Caudate nucleus (tissue), 63 donors: ENCODE measurements at places on chromosomes 3 and 15.

GRCh38 chr3:71893702-71894479, 108.9 kb upstream of the PROK2 start:
- no peak for DNase-seq

DNA sequence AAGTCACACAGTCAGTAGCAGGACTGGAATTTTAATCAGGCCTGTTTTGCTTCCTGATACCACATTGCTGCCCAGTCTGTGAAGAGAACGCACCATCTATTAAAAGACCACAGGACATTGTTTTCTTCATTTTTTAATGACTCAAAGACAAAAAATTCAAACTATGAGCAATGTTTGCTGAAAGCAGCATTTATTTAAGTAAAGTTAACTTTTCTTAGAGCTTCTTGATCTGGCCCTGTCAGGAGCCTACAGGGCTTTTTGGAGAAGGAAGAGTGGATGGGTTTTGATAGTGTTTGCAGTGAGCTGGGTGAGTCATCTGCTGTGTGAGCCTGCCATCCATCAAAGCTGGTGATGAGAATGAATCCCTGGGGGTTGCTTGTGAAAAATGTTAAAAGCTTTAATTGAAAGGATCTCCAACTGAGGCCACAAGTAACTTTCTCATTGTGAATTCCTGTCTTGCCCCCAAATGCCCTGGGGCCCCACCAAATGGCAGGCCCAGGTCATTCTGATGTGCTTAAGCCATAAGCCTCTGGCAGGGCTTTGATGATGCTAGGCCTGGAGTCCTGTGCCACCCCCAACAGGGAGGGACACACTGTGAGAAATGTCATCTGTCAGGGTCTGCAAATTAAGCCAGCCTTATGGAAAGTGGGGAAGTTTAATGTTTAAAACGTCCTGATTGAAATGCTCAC, 136.2 kb upstream of the PFN2 start:
- DNase-seq, result no peak

DNA sequence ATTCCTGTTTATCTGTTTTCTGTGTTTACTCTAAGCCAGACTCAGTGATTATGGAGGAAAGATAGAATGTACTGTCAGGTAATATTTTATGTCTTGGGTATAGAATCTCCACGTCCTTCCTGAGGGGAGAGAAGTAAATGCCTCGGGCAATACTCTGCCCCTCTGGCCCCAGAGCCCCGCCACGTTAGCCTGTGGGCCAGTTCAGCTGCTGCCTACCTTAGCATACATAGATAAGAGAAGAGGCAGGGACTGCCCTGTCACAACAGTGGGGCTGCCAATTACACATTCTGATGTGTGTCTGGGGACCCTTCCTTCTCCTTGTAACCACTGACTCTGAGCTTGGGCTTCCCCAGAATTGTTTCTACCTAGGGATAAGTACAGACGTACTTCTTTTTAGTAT, 347.7 kb upstream of the ATP11B start:
- no peak for DNase-seq

DNA sequence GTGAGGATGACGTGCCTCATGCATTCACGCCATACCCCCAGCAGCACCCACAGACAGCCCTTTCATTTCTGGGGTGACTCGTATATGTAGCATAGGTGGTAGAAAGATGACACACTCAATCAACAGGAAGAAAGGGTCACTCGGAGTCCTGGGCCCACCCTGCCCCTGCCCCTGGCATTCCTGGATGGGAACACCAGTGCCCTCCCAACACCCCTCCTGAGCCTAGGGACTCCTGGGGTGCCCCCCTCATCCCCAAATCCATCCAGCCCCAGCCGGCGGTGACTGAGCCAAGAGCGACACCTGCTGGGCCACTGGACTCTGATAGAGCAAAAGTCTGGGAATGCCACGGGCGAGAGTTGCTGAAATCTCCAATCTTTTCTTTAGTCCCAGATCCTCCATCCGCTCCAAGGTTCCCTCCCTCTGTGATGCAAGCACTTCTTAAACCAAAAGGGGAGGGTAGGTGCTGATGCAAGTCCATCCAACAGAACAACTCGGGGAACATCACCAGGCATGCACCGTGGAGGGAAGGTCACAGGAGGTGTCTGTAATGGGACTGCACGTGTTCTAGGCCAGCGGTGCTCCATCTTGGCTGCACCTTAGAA, 31.1 kb downstream of the ACAN start:
- peak; percentile 26 for DNase-seq

GRCh38 chr3:117735481-117736101, 1026.0 kb downstream of the TUSC7 start:
- DNase-seq, result no peak

DNA sequence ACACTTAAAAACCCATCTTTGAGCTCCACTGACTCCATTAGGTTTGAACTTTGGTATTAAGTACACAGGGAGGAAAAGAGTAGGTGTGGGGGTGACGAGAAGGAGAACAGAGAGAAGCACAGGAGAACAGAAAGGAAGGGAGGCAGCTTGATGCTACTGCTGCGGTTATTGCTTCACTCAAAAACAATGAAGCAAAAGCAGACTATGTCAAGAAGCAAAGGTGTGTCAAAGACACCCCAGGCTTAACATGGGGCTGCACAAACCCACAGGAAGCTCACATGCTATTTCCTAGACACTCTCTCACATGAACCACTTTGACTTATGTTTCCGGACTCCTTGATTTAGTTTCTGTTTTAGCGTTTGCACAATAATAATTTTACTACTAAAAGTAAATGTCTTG, 961.0 kb upstream of the CFAP20DC start:
- no peak for DNase-seq

GRCh38 chr3:87090631-87091030, 99.7 kb upstream of the VGLL3 start:
- no peak for DNase-seq

DNA sequence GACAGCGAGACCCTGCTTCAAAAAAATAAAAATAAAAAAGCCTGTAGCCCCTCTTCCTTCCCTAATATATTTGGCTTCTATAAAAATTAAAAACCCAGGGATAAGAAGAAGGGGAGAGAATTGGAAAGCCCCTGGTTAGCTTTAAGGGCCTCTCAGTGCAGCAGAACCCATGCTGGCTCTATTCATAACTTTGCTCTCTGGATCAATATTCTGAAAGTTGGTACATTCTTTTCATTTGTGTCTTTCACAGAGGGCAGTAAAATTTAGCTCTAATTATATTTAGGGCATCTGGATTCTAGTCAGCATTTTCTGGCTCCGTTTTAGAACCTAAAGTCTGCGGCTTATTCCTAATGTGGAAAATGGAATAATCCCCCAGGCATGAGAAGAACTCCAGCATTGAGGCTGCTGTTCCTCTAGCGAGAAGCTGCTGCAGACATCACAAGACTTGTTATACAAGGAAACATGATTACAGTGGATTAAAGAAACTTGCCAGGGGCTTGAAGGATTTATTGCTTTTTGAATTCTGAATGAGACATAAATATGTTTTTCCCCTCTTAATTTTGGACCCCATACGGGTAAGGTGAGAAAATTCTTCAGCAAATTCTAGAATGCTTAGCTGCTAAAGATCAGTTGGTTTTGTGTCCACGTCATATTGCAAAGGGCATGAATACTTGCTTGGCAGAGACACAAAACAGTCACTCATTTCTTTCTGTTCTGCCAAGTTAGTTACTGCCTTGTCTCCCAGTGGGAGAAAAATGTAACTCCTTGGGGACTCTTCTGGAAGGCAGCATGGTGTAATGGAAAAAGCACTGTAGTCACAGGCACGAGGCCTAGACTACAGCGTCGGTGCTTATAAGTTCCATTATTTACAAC, 177.7 kb downstream of the VGLL4 start:
- no peak for DNase-seq

DNA sequence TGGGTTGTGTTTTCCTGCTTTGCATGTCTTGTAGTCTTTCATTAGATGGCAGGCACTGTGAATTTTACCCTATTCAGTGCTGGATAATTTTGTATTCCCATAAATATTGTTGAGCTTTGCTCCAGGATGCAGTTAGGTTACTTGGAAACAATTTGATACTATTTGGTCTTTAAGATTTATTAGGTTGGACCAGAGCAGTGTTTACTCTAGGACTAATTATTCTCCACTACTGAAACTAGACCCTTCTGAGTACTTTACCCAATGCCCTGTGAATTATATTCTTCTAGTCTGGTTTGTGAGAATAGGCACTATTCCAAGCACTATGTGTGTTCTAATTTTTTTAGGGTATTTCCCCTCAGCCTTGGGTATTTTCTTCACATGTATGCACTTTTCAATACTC, 37.8 kb upstream of the TASOR start:
- DNase-seq, result no peak

GRCh38 chr3:129228891-129229585, 20.4 kb upstream of the COPG1 start:
- no peak for DNase-seq

DNA sequence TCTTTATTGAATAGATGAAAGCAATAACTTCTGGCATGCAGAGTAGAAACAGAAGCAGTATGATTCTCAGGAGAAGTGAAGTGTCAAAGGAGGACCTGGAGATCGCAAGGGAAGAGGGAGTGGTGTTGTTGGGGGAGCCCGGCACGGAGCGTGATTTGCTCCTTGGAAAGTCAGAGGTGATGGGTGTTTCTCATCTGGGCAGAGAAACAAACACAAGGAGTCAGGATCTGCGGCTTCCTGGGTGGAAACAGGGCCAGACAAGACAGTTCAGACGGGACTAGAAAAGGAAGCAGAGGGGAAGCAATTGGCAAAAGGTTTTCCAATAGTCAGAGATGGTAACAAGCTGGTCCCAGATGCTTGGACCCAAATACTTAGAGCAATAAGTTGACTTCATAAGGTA, 34.4 kb upstream of the CCDC80 start:
- DNase-seq, result no peak

GRCh38 chr3:109922856-109923255, 585.5 kb upstream of the DPPA4 start:
- DNase-seq, result no peak

- no peak for DNase-seq
These were observed 22.3 kb upstream of the LINGO1 start for GRCh38 chr15:77654975-77655374.

DNA sequence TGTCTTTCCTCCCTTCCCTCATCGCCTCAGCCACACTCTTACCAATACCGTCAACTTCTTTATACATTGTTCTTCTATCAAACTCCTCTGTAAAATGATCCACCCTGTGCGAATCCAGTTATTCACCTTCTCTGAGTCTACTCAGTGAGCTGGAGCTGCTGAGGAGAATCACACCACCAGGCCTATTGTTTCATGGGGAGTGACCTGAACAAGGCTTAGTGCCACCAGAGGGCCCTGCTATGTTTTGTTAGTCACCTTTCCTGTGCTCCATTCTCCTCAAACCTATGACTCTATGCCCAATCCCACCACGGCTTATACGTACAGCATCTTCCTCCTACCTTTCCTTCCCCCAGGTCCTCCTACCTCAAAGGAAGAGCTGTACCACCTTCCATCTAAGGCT, 50.4 kb upstream of the MED12L start:
- DNase-seq, result no peak

- no peak for DNase-seq
These were observed 812.3 kb upstream of the ALCAM start for GRCh38 chr3:104554425-104554824.

GRCh38 chr3:14175383-14176037, 2.9 kb downstream of the XPC start:
- DNase-seq, result no peak

GRCh38 chr3:66808891-66809594, 189.1 kb upstream of the KBTBD8 start:
- no peak for DNase-seq

DNA sequence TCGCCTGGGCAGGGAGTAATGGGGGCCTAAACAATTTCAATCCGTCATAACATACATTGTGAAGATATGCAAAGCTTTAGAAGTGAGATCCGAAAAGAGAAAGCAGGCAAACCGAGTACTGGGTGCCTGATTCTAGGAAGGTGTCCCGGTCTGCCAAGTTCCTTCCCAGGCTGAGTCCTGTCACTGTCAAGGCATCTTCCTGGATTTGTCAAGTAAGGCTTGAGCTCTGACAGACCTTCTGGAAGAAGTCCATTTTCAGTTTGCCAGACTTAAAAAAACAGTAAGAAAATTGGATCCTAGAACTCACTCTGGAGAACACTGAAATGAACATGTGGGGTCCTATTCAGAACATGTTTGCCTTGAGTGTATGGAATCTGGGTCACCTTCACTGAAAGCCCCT, 253.9 kb downstream of the RORA start:
- DNase-seq, result no peak

DNA sequence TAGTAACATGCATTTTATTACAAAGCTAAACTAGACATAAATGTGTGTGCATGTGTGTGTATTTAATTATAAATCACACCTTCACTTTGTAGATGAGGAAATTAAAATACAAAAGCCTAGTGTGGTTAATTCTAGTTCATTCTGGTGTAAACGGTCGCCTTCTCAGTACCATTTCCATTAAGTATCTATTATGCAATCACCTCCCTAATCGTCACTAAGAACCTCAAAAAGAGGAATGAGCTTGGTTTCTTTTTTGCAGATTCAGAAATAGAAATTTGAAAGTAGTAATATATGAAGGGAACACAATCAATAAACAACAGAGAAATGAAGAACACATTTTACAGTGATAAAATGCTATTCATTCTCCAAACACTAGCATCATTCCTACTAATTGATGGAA, 233.2 kb downstream of the ZBBX start:
- DNase-seq, result no peak

GRCh38 chr3:174287705-174288104, 571.4 kb upstream of the NAALADL2 start:
- DNase-seq, result no peak

DNA sequence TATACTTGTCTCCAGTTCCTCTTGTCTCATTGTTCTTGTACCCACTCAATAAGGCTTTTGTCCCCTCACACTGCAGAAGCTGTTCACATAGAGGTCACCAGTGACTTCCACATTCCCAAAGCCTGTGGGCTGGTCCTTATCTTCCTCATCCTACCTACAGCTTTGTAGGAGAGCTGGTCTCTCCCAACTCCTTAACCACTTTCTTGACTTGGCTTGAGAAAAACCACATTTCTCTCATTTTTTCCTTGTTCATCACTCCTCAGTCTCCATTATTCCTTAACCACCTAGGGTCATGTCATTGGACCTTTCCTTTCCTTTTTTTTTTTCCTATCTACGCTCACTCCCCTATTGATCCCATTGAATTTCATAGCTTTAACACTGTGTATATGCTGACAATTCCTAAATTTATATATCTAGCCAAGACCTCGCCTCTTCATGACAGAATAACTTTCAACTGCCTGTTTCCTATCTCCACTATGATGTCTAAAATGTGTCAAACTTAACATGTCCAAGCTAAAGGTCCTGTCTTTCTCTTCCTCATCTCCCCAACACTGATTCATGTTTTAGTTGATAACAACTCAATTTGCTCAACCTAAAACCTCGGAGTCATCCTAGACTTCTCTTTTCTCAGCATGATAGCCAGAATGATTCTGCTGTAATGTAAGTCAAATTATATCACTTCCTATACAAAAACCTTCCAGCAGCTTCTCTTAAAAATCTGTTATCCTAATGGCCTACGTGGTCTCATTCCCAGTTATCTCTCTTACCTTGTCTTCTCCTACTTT, 49.5 kb downstream of the CEP63 start:
- no peak for DNase-seq
